Lung (tissue), 17 donors: ENCODE measurements at places on chromosomes 3 and 15.

DNA sequence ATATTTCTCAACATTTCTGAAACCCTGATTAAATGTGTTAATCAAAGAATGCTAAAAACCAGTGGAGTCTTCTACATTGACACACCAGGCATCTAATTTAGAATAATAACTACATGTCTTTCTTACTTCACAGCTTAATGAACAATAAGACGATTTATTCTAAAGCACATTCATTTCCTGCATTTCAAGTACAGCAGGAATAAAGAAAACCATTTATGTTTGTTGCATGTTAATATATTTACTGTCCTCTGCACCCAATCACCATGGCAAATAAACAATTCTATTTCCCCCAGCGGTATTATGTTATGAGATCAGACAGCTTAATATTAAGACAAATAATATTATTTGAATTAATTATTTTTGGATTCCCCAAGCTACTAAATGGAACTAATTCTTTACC, 1336.3 kb upstream of the CADM2 start:
- DNase-seq, result no peak

GRCh38 chr15:66408254-66408653, 21.5 kb downstream of the MAP2K1 start:
- no peak for DNase-seq

- no peak for DNase-seq
Observed at GRCh38 chr15:40992241-40992741, 39.0 kb downstream of the CHAC1 start.

GRCh38 chr15:51403072-51403878, 61.8 kb downstream of the GLDN start:
- DNase-seq, result peak; percentile 54

DNA sequence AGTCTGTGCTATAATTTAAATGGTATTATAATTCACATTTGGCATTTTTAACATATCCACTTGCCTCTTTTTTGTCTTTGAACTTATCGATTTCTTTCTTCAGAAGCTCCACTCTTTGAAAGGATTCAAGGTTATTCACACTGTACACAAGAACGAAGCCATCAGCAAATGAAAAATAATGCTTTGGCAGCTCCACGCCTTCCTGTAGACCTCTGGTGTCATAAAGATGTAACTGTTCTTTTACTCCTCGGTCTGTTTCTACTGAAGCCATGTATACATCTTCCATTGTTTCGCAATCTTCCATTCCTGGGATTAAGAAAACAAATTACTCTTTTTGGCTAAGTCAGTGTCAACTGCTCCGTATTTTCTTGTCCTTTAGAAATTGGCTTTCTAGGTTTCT, 16.0 kb downstream of the NKIRAS1 start:
- DNase-seq, result peak; percentile 65

DNA sequence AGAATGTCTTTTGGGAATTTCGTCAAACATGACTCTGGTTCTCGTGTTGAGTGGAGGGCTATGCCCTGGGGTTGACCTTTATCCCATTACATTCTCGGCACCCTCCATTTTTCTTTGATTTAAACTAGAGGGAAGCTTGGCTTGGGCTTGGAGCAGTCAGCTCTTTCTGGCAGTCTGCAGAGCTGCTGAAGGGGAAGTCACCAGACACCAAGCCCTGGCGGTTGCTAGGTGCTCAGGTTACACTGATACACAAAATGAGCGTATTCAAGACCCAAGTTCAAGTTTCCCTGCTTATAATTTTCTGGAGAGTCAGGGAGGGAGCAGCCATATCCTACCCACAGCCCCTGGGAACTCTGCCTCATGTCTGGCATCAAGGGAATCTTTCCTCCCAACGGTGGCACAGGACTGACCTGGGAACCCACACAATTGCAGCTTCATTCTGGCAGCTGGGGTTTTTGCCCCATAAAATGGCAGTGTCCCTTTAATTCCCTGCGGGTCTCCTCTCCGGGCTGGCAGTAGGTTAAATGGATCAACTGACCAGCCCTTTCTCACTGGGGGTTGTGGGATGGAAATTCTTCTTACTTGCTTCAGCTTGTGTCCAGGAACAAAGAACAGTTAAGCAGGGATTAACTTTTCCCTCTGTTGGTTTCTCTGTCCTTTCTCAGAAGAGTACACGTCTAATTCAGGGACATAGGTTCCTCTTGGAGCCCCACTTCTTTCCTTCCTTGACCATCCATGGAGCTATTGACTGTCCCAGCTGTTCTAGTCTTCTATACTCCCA, 110.0 kb upstream of the DLG1 start:
- peak; percentile 37 for DNase-seq

- DNase-seq, result no peak
Observed at GRCh38 chr3:187198490-187198889, 1.2 kb downstream of the RTP1 start.

GRCh38 chr3:58631742-58632141, 34.8 kb downstream of the FAM3D start:
- no peak for DNase-seq
